ENCODE measurements at places on chromosomes 11 and 22.

- DNase-seq = no peak
Measured at GRCh38 chr22:45911601-45912271, 65.2 kb downstream of the WNT7B start.

GRCh38 chr11:64358907-64359711 is at the start of gene RPS6KA4:
TSS of gene RPS6KA4 (plus strand) at chr11:64359162. CDS start at chr11:64359236, 74 bp downstream.
- no peak for DNase-seq

DNA sequence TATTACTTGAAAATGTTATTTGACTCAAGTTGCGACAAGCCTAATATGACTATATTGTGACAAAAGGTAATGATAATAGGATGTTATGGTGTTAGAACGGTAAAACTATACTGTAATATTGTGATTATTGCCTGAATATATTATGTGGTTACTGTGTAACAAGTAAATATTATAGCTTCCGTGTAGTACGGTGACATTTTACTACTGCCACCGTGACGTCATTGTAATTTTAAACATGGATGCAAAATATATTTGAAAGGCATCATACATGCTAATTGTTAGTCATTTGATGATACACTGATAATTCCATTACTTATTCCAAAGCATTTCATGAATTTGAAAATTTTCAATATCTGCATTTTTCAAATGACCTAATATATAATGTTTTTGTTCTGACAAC is 2.5 kb downstream of the ELP4 start:
- DNase-seq = no peak

DNA sequence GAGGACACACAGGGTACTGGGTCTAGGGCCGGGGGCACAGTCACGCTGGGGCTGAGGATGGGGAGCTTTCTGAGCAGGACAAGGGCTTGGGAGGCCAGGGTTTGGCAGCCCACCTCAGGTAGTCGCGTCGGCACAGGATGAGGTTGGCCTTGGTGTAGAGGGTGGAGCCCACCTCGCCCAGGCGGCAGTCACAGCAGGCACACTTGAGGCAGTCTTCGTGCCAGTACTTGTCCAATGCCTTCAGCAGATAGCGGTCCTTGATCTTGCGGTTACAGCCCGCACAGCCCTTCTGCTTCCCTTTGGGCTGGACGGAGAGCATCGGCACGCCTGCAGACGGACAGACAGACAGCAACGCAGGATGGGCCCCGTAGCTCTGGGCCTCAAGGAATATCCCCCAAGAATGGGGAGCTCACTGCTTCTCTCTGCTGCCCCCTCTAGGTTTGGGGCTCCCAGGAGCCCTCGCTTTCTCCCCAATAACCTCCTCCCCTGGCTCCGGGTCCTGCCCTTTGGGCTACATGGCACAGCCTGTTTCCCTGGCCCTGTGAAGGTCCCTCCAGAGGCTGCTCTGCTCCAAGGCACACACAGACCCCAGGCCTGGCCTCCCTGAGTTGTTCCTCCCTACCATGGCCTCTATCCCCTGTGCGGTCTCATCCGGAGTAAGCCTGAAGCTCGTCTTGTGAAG is 33.4 kb downstream of the LMO1 start:
- DNase-seq = no peak

DNA sequence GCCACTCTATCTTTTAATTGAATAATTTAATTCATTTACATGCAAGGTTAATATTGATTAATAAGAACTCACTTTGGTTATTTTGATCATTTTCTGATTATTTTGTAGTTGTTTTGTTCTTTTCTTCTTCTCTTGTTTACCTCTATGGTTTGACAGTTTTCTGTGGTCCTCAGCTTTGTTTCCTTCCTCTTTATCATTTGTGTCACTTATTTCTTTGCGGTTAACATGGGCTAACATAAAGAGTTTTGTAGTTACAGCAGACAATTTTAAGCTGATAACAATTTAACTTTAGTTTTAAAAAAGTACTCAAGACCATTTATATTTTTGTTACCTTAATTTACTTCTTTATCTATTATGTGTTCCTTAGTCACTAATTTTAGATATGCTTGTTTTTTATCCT is 1032.8 kb upstream of the RAG2 start:
- DNase-seq = no peak

DNA sequence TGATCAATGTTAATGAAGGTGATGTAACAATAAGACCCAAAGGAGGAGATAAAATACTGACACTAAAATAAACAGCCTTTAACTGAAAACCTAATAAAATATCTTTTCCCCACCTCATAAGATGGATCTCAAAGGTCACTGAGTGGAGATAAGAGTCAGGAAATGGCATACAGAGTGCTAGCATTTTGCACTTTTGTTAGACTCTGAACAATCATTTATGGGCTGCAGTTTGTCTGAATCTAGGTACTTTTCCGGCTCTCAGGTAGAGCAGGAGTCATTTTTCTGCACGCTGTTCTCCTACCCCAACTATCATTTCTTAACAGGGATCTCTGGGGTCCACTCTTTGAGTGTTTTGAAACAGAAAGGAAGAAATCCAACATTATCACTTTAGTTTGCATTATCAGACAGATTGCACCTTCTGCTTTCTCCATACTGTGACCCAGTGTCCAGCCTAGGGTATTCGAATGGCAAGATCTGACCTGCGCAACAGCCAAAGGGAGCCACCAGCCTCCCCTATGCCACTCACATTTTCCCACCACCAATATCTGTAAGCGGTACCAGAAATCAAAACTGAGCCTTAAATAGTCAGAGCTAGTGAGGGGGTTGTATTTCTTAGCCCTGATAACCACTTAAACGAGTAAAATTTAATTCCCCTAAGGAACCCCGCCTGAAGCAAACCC is 863 bp downstream of the SIAE start:
- no peak for DNase-seq

GRCh38 chr22:20194681-20195593 is 44.1 kb upstream of the CCDC188 start:
- no peak for DNase-seq

GRCh38 chr11:8361206-8361605 is 97.5 kb upstream of the LMO1 start:
- no peak for DNase-seq

DNA sequence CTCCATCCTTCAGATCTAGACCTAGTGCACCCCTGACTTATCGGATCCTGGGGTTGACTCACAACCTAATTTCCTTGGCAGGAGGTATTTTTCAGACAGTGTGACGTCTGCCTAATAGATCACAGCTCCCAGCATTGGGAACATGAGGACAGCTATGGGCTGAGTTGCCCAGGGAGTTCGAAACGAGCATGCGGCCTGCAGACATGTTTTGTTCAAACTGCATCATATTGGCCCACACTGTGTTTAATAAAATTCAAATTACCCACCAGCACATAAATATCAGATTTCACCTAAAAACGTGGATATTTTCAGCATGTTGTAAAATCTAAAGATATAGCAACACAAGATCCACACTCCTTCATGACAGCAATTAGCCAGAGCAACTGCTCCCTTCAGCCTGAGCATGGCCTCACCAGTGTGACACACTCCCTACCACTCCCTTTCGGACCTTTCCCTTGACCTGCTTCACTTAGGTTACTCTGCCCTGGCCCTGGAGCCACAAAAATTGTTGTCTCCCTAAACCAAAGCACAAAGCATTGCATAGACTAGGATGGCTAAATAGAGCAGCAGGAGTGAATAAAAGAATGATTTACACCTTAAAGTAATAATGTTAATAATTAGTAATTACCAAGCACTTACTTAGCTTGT is 53.6 kb upstream of the USP47 start:
- no peak for DNase-seq

DNA sequence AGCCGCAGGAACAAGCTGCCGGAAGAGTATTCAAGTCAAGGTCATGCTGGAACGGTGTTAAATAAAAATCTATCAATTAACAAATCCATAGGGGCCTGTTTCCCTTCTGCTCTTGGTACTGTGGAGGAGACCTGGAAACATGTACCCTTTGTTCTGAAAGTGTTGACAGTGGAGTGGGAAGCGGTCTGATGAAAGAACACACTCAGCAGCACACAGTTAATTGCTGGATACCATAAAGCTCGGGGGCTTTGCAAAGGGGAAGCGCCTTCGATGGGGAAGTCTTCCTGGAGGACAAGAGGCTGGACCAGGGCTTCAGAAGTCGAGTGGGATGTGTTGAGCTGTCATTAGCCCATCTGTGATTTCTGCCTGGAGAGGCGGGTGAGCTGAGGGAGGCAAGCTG is 112.5 kb upstream of the CLPB start:
- DNase-seq = no peak
